ENCODE measurements at places on chromosomes 5 and 9.

GRCh38 chr9:95018099-95018936 is 291.8 kb downstream of the AOPEP start:
- no peak for DNase-seq

- DNase-seq = no peak
These were observed 159.0 kb downstream of the HACD4 start for GRCh38 chr9:20872340-20872977.

DNA sequence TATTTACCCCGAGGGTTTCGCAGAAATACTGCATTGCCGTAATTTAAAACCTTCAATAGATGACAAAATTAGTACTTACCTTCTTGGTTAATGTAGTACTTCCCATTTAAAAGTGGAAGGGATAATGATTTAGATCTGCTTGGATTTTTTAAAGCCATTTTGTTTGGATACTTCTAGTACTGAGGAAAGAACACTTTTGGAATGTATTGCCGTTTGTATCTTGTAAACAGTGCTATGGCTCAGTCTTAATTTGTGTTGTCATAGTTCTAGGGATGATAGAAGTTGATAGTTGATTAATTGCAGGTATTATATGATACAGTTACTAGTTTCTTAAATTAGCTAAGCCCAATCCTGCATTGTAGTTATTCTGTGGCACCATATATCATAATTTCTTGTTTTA is 33.1 kb downstream of the TNPO1 start:
- DNase-seq = peak; percentile 20

DNA sequence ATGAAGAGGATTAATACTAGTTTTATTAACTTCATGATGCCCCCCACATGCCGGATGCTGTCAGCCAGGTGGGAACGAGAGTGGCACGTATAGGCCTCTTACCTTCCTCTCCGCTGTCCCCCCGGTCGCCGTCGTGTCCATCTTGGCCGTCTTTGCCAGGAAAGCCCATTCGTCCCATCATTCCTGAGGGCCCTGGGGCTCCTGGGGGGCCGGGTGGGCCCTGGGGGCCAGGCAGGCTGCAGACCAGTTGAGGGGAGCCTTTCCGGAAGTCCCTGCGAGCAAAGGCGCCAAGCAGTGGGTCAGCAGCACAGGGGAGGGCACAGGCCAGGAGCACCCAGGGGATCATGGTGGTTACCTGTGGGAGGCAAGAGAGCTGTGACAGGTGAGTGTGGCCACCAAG is 15.8 kb downstream of the C1QTNF2 start:
- no peak for DNase-seq

DNA sequence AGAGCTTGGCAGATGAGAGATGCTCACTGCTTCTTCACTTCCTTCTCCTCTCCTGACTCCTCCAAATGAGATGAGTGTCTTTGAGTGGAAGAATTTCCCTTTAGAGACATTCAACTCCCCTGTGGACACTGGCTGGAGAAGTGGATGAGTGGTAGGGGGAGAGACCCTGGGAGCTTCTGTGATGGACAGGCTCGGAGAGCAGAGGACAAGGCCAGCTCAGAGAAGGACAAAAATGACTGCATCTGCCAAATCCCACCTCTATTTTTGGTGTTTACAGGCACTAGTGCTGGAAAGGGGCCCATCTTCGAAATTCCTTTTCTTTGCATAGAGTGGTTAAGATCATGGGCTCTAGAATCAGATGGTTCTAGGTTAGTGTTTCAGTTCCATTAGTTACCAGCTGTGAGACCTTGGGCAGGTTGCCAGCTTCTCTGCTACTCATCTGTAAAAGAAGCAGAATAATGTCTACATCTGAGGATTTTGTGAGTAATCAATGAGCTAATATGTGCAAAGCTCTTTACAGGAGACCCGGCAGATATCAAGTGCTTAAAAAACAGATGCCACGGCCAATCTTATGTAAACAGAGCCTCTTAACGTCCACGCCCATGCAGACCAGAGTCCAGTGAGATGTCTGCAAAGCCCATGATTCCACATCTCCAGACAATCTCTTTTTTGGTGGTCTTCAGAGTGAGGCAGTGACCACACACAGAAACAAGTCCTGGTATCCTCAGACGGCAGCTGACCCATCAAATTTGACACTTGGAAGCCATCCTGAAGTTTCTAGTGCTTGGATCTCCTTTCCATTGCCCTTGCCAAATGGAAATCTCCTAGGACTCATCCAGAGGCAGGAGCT is 13.6 kb upstream of the COL27A1 start:
- DNase-seq = peak; percentile 82

- peak; percentile 8 for DNase-seq
These were observed at the start of gene SLC24A2 for GRCh38 chr9:19788614-19789271. Gene SLC24A2 (minus strand): TSS chr9:19789037.

- peak; percentile 84 for DNase-seq
These were observed at the start of gene CTNND2 for GRCh38 chr5:11904265-11904906. Gene CTNND2 (minus strand): TSS chr5:11904446. CDS start chr5:11903853, 593 bp downstream.

- no peak for DNase-seq
These were observed 21.6 kb downstream of the TJP2 start for GRCh38 chr9:69195668-69196067.

DNA sequence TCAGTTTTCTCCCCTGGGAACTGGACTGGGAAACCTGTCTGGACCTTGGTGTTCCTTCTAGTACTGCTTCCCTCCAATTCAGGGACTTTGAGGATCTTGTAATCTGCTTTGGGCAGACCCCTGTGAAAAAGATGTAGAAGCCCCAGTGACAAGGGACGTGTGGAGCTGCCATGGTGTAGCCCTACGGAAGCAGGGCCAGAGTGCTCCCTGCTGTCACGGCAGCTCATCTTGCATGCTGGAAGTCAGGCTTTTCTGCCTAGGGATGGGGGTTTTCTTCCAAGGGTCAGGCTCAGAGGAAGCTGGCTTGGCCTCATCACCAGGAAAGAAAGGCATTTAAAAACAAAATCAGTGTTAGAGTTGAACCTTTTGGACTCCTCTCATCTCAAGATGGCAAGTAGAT is 86.4 kb downstream of the AMBP start:
- no peak for DNase-seq

DNA sequence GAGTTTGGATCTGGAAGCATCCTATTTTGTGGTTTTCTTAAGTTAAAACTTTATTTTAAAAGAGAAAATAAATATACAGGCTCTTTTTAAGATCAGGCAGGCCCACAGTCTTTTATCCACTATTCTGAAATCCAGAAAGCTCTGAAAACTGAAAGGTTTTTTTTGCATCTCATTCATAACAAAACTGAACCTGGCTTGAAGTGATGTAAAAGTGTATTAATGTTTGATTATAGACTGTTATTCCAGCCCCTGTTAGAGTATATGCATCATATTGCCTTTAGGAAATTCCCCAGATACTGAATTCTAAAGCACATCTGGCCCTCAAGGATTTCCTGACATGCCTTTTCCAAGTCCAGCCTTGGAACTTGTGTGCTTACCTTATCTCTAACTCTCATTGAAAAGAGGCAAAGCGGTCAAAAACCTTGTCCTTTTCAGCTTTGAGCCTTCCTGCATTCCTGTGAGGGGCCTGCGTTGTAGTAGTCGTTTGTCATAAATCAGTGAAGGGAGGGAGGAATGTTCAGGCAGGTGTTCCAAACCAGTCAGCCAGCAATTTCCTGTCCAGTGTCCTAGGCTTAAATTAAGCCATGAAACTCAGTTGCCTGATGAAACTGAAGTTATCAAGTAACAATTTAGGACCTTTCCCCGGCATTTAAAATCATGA is 110.4 kb downstream of the TLE4 start:
- no peak for DNase-seq

GRCh38 chr5:38825494-38825893 is 20.3 kb upstream of the OSMR start:
- DNase-seq = no peak

DNA sequence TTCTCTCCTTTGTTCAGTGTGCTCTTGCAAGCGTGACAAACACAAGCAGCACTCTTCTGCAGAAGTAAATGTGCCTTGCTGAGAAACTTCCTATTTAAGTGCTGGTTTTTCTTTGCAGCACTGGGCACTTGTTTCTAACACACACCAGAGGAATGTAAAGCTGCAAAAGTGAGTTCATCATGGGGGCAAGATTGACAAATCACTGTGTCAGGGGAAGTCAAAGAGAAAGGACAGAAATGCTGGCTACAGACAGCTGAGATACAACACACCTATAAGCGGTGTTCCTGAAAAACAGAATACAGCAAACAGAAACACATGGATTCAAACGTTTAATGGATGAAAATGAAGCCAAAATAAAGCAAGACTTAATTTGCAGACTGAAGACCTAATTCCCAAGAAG is 19.6 kb downstream of the ROR2 start:
- no peak for DNase-seq
